ENCODE measurements at places on chromosomes 3 and 15.

DNA sequence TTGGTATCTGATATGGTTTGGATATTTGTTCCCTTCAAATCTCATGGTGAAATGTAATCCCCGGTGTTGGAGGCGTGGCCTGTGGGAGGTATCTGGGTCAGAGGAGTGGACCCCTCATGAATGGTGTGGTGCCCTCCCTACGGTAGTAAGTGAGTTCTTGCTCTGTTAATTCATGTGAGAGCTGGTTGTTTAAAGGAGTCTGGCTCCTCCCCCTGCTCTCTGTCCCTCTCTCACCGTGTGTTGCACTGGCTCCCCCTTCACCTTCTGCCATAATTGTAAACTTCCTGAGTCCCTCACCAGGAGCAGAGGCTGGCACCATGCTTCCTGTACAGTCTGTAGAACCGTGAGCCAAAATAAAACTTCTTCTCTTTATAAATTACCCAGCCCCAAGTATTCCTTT lies 246.9 kb upstream of the AGTR1 start:
- DNase-seq = peak; percentile 18

DNA sequence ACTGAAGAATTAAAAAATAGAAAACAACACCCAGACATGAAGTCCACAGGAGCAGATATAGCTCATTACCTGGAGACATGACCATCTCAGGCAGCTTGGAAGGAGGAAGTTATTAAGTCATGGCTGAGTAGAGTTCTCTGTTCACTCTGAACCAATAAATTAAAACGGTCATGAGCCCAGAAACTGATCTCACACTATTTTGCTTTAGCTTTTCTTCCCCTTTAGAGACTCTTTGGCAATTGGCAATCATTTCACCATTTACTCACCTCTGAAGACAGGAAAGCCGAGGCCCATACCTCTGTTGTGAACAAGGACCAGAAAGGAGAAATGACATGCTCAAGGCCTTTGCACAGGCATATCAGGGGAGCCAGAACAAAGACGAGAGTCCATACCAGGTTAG lies 26.6 kb downstream of the CLDN18 start:
- DNase-seq = no peak

GRCh38 chr15:89329329-89330084 lies 5.1 kb downstream of the POLG start:
- no peak for DNase-seq

DNA sequence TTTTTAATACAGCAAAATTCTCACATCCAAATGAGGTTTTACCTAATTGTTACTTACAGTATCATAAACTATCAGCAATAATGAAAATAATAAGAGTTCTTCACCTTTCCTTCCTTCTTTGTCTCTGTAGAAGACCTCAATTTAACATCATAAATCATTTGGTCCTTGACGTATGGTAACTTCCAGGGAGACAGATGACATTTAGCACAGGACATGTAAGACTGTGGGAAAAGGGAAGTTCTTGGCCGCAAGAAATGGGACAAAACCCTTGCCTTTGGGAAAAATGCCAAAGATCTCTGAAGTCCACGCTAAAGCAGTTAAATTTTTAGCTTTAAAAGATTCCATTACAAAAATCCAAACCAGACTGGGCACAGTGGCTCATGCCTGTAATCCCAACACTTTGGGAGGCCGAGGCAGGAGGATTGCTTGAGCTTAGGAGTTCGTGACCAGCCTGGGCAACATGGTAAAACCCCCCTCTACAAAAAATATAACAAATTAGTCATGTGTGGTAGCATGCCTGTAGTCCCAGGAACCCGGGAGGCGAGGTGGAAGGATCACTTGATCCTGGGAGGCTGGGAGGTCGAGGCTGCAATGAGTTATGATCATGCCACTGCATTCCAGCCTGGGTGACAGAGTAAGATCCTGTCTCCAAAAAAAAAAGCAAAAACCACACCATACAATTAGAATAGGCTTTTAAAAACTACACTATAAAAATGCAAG lies 8.8 kb downstream of the PTPN9 start:
- DNase-seq = no peak

DNA sequence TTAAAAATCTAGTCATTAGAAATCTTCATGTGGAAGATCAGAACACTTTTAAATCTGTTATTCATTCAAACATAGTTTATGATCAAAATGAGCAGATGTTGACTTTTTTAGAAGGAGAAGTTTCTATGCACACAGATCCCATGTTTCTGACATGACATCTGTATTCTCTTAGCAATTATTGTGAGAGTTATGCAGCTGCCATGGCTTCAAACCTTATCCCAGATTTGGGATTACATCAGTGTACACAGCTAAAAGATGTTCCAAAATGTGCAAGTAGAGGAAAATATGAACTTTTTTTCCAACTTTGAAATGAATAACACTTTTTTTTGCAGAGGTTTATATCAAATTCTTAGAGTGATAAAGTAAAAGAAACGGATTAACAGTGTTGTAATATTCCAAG lies 1166.9 kb downstream of the ZPLD1 start:
- no peak for DNase-seq

DNA sequence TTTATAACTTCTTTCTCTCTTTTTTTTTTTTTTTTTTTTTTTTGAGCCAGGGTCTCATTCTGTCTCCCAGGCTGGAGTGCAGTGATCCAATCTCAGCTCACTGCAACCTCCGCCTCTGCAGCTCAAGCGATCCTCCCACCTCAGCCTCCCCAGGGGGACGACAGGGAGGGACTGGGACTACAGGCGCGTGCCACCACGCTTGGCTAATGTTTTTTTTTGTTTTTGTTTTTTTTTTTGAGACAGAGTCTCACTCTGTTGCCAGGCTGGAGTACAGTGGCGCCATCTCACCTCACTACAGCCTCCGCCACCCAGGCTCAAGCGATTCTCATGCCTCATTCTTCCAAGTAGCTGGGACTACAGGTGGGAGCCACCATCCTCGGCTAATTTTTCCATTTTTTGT lies 17.7 kb upstream of the PRKCI start:
- DNase-seq = no peak

GRCh38 chr3:8658306-8659212 lies 14.0 kb upstream of the SSUH2 start:
- DNase-seq = peak; percentile 68

- DNase-seq = no peak
Measured at GRCh38 chr15:73078722-73079121, 26.5 kb downstream of the NEO1 start.

DNA sequence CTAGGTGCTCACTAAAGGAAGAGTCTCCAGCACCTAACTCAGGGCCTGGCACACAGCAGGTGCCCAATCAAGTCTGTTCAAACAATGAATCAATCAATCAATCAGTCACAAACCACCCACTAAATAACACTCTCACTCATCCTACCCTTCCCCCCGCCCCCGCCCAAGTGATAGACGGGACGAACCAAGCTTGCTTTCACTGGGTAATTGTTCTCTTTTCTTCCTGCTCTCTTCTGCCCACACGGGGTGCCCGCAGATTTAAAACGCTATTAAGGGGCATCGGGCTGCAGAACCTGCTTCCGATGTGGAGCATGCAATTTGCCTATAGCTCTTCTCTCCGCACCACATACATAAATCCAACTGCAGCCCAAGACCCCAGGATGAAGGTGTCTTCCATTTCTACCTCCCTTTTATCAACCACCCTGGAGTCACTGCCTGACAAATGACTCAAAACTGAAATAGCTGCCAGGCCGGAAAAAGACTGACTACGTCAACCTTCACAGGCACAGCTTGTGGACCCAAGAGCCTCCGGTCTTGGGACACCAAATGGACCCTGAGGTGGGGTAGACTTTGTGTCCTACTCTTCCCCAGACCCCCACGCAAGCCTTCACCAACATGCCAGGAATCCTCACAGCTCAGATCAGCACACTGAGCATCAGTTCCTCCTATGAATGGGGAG lies 1.7 kb downstream of the KLHL25 start:
- DNase-seq = no peak

DNA sequence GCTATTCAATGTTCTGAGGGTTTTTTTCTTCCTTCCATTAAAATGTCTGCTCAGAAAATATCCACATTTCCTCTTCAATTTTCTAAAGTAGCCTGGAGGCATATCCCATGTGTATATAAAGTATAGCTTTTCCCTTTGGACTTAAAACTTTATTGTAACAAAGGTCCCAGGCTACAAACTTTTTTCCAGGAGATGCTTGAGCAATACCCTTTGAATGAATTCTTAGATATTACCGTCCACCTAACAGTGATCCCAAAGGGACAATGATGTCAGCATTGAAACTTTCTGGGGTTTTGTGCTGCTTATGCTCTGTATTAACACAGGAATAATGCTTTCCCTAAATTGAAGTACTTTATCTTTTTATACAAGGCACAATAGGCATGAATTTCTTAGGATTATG lies 525.2 kb downstream of the CADM2 start:
- DNase-seq = no peak

GRCh38 chr15:34890424-34890823 lies 79.1 kb downstream of the AQR start:
- no peak for DNase-seq

DNA sequence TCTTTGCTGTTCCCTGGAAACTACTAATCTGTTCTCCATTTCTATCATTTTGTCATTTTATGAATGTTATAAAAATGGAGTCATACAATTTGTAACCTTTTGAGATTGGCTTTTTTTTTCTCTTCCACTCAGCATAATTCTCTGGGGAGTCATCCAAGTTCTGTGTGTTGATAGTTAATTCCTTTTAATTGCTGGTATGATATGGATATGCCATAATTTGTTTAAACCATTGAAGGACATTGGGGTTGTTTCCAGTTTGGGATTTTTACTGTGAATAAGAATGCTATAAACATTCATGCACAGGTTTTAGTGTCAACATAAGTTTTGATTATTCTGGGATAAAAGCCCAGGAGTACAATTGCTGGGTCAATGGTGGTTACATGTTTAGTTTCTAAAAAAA lies 279.4 kb downstream of the WNT5A start:
- DNase-seq = peak; percentile 83

GRCh38 chr3:45693941-45694521 lies 4.8 kb downstream of the SACM1L start:
- no peak for DNase-seq

DNA sequence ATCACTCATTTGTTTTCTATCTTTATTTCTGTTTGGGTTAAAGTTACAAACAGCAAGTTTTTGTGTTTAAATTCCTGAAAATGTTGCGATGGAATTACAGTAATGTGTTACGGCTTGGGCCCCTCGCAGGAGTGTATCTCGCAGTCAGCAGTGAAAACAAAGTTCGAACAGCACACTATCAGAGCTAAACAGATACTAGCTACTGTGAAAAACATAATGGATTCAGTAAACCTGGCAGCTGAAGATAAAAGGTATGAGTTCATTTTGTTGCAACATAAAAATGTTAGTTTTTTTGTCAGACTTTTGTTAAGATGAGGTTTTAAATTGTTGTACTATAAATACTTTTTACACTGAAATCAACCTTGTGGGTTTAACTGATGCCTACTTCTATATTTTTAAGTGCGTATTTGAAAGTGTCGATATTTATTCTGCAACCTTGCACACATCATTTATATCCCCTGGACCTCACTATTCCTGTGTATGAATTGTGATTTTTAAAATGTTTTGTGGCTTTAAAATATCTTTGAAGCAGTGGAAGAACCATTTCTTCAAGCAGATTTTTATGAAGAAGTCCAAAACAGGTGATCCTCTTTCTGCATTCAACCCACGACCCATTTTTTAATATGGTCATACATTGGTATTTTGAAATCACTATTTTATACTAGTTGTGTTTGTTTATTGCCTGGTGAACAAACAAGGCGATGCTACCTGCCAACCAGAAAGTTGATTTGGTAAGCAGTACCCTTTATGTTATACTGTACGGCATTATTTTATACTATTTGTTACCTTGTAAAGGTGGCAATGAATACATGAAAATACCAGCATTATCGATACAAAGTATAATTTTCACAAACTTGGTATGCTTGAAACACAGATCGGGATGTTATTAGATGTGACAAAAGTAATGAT lies 27.8 kb downstream of the MFN1 start:
- no peak for DNase-seq

- no peak for DNase-seq
Measured at GRCh38 chr3:188266562-188267274, 112.8 kb downstream of the LPP start.

DNA sequence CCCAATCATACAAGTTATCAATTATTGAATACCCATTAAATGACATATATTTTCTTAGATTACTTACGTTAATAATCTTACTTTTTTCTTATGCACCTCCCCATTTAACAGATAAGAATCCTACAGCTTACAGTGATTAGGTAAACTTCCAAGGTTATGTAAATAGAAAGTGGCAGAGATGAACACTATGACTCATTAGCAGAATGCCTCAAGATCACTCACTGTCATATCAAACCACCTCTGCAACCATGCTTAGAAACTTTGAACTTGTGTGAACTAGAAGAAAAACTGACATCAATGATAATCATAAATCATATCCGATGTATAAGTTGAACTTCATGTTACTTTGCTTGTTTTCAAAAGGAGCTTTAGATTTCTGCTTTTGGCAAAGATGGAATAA lies 911.6 kb upstream of the ARPP21 start:
- no peak for DNase-seq

- DNase-seq = no peak
Measured at GRCh38 chr15:70556779-70557178, 206.6 kb downstream of the UACA start.

- DNase-seq = no peak
Measured at GRCh38 chr3:152236716-152237115, 32.0 kb upstream of the MBNL1 start.

GRCh38 chr3:30615615-30616346 lies 9.4 kb downstream of the TGFBR2 start:
- no peak for DNase-seq

GRCh38 chr3:113165841-113166240 lies 45.5 kb upstream of the BOC start:
- no peak for DNase-seq

DNA sequence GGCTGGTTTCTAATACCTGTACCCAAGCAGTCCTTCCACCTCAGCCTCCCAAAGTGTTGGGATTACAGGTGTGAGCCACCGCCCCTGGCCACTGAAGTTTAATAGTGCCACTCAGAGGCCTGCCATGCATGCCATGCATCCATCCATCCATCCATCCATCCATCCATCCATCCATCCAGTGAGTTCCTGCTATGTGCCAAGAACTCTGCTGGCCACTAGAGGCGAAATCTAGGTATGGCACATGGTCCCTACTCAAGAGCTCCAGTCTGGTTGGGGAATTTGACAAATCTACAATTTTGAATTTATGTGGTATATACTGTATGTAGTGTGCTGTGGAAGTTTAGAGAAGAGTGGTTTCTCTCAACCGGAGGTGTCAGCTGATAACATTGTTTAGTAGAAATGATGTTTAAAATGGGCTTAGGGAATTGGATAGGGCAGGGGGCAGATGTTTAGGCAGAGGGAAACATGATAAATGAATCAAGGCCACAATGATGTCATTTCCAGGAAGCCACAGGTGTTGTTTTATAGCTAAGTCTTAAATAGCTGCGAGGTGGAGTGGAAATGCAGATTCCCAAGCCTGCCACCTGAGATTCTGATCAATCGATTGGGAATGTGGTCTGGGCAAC lies 384.4 kb upstream of the C2CD4B start:
- DNase-seq = peak; percentile 8

DNA sequence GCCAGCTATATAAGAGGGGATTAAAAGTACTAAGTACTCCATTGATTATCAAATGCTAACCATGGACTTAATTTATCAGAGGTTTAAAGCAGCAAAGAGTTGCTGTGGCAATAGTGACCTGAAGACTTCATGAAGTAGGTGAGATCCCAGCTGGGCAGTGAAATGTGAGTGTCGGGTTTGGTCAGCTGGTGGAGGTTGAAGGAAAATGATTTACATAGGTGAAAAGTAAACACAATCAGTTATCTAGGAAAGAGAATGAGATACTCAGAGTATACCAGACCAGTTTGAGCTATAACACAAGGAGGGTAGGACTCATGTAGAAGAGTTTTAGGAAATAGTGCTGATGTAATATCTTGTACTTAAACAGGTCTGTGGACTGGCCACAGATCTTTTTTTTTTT lies 16.5 kb upstream of the FBXO22 start:
- no peak for DNase-seq

All from NCI-H1105 treated with DMSO at 0.1 percent for 48 hours (cell line).